ENCODE measurements at places on chromosomes 1 and 21.

- DNase-seq, result no peak
These were observed 433.3 kb downstream of the RPS6KC1 start for GRCh38 chr1:213484333-213484732.

DNA sequence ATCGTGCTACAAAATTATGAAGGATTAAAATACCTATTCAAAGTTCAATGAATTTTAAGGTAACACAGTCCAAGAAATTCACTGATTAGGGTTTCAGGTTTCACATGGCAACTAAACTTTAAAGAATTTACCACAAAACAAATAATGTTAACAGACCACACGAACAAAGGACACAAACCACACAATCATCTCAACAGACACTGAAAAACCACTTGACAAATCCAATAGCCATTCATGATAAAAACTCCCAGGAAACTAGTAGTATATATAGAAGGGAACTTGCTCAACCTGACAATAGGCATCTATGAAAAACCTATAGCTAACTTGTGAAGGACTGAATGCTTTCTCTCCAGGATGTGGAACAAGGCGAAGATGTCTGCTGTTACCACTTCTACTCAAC, 21.1 kb upstream of the SH2D5 start:
- DNase-seq, result no peak

- no peak for DNase-seq
These were observed 30.5 kb upstream of the PADI2 start for GRCh38 chr1:17149771-17150170.

- DNase-seq, result no peak
These were observed 28.8 kb downstream of the AHDC1 start for GRCh38 chr1:27574871-27575831.

Data from activated naive CD4-positive, alpha-beta T cell (primary cell).